ENCODE measurements at places on chromosomes 5 and 9.
A peak's percentile ranks its signal among the peaks of the same experiment; 100 is the strongest.

GRCh38 chr5:74632947-74633356 lies 7.6 kb downstream of the ENC1 start:
- DNase-seq: no peak

- no peak for DNase-seq
These were observed 884 bp upstream of the GSN start for GRCh38 chr9:121266906-121267650.

DNA sequence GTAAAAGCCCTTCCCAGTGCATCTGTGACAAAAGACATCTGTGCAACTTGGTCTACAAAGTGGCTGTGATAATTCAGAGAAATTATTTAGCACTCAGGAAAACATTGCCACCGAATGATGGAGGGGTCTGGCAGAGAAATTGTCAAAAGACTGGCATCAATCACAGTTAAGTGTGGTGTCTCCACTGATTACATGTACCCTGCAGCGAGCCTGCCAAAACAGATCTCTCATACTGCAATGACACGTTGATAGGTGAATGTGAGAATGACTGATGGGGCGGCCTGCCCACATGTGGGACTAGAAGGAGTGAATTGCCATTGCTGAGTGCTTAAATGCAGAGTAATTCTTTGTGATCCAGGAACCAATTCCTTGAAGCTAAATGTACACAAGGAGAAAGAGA lies 136.4 kb upstream of the PCSK5 start:
- no peak for DNase-seq

GRCh38 chr9:98692392-98692791 lies 16.3 kb downstream of the GABBR2 start:
- no peak for DNase-seq

GRCh38 chr5:315488-316209 lies 5.9 kb upstream of the AHRR start:
- DNase-seq: no peak

DNA sequence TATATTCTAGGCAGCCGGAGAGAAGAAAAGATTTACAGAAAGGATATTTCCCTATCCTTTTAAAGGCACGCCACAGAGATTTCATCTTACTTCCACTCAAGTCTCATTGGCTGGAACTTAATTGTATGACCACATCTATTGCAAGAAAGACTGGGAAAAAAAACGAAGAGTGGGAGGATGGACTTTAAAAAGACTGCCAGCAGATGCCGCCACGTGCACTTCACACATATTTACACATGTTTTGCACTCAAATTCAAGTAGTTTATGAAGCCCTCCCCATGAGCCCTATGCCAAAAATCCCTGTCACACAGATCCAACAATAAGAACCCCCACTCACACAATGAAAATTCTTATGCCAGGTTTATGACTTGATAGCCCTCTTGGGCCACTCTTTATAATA lies 138.5 kb upstream of the TYRP1 start:
- DNase-seq: no peak

GRCh38 chr9:76984486-76984885 lies 35.0 kb upstream of the FOXB2 start:
- DNase-seq: no peak

GRCh38 chr5:961002-961710 lies 47.4 kb upstream of the NKD2 start:
- DNase-seq: no peak

- DNase-seq: peak; percentile 93
These were observed at the start of gene RMND5B for GRCh38 chr5:178130576-178131445. RMND5B (plus strand) TSS chr5:178131014; CDS start chr5:178138120, 7,106 bp downstream.

- DNase-seq: no peak
These were observed 35.1 kb downstream of the B4GALT1 start for GRCh38 chr9:33131790-33132772.

DNA sequence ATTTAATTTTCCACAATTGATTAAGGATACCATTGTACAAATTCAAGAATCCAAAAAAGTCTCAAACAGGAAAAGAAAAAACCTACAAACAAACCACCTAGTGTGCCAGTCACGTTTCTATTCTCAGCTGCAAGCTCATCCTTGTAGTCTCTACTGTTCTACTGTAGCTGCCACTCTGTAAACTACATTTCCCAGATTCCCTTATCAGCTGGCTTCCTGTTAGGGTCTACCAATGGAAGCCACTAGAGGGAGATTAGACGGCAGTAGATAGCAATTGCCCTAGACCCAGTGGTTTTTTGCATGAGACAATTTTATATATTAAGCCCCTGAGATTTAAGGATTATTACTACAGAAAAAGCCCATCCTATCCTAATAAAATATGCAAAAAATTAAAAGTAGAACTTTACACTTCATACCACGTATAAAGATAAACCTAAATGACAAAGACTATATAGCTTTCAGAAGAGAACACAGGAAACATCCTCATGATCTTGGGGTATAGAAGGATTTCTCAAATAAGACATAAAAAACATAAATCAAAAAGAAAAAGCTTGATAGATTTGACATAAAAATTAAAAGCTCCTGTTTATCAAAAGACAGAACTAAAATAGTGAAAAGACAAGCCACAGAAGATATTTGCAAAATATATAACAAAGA lies 37.4 kb downstream of the P4HA2 start:
- no peak for DNase-seq

DNA sequence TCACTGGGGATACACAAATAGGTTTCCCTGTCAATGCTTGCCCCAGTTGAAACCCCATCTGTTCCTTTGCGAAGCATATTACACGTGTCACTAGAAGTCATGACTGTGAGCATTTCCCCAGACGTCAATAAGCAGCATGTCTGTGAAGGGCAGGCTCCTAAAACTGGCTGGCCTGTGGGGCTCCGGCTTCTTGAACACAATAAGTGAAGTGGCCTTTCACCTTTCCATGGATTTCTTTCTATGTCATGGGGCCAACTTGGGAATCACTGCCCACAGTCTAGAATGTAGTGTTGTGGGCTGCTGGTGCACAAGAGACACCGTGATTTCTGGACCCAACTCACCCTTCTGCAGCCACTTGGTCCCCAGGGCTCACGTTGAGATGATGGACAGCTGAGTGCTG lies 60.4 kb upstream of the CTSL start:
- DNase-seq: no peak

- no peak for DNase-seq
These were observed 75.7 kb downstream of the CAMK4 start for GRCh38 chr5:111299831-111300432.

DNA sequence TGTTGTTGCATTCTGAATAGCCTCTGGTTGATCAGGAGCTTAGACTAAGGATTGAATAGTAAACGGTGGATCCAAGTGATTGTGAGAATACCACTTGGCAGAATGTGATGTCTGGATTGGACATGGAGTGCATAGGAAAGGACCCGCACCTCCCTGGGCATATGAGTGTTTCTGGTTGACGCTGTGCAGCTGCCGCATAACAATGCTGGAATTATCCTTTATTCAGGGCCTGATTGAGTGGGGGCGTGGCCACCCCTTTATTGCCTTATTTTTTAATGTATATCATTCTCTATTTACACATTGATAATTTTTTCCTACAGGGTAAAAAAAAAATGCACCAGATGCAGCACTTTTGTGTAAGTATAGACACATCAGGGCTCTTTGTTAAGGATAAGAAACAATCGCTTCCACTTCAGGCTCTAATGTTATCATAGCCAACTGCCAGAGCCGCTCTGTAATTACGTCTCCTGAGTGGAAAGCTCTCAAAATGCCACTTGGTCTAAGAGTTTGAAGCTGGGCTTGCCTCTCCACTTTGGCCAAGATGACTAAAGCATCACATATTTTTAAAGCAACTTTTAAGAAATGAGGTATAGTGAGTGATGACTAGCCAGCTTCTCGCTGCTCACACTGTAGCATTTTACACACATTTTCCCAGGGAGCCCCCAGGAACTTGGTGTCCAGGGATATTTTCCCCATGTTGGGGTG lies 5.7 kb downstream of the FGD3 start:
- DNase-seq: no peak

- DNase-seq: no peak
These were observed 38.9 kb upstream of the NR3C1 start for GRCh38 chr5:143442385-143442784.

GRCh38 chr9:133752739-133753446 lies 14.7 kb upstream of the SARDH start:
- no peak for DNase-seq

DNA sequence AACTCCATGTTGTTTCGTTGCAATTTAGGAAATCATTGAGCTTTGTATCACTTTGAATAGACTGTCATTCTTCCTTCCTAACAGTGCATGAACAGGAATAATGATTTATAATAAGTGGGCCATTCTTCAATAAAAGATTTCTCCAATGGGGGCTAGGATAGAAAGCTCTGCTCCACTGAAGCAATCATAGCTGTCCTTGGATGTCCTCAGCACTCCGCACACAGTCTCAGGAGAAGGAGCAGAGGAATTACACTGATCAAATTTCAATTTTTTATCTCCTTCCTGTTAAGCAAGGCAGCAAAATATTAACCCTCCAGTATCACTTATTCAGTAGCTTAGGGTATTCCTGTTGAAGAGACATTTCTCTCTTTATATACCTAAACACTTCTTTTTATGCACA lies 532.7 kb upstream of the ST8SIA4 start:
- no peak for DNase-seq

DNA sequence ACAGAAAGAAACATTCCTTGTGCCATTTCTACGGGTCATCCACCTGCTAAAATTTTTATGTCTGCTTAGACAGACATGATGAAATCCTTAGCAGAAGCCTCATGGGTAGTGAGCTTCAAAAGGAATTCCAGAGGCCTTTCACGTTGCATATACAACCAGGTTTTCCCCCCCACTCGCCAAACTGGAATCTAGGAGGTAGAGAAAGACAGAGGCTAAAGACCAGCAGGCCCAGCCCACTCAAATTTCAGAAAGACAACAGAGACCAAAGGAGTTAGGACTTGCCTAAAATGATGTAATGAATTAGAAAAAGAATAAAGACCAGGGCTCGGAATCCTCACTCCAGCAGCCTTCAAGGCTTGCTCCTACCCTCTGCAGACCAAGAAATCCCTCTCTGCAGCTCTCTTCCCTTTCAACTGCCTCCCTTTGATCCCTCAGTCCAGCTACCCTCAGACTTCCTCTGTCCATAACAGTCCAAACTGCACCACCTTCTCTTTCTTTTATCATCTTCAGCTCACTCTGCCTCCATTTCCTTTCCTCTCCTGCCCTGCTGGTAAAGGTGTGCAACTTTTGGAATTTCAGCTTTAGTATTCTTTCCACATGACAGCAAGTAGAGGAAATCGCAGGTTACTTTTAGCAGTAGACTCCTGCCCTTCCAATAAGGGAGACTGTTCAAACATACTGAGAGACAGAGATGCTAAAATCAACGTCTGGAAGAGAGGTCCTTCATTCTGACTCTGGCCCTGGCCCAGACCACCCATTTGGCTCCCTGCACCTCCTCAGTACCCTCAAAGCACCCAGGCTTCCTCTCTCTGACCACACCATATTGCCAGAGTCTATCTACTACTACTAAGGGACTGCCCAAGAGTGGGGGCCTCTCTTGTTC lies 8.9 kb downstream of the B4GALT1 start:
- DNase-seq: no peak
